ENCODE measurements at places on chromosomes 7 and 10.

DNA sequence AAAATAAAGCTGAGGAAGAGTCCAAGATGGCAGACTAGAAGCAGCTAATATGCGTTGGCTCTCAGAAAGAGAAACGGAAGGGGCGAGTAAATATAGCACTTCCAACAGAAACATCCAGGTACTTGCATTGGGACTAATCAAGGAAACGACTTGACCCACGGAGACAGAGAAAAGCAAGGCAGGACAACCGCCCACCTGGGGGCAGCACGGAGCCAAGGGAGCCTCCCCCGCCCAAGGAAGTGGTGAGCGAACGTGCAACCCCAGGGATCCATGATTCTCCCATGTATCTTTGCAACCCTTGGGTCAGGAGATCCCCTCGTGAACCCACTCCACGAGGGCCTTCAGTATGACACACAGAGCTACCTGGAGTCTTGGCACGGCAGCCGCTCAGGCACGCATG, 45.4 kb upstream of the GRM3 start:
- no peak overlapping the region for H3K4me3 ChIP-seq
- no peaks in the 10 kb centered on the region for H3K36me3 ChIP-seq
- H3K27ac ChIP-seq = no peak overlapping the region
- no peak for DNase-seq
- no peaks in the 10 kb centered on the region for H3K4me1 ChIP-seq

DNA sequence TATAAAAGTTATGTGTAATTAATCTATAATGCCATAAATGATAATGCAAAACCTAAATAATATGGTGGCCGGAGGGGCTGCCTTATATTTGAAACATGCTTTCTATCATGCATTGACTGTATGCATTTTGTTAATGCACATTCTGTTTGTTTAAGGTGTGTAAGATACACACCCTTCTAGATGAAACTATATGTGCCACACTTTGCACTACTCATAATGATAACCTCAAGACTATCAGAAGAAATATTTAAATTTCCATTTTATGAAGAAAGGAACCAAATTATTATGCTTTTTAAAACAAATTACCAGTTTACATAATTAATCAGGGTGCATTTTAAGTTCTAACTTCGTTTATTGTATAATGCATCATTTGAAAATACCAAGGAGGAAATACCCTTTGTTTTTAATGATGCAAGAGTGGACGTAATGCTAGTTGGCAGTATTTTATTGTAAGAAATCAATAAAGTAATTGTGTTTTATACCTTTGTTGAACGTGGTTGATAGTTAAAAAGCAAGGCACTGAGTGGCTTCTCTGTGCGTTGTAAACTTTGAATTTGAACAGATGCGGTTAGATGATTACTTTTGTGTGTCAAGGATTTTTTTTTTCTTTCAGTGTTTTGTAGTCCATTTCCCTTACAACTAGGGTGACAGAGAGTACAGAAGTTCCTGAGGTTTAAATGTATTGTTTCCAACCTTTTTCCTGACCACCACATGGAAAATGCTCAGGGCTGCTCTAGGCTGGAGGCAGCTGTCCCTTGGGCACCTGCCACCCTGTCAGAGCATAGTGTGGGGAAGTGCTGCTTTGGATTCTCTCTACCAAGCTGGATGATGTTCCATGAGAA, 21.6 kb downstream of the NRBF2 start:
- H3K4me3 ChIP-seq = no peak overlapping the region
- H3K4me1 ChIP-seq = no peaks in the 10 kb centered on the region
- DNase-seq = no peak
- H3K36me3 ChIP-seq = peaks cover 11% of the 10 kb centered on the region
- H3K27me3 ChIP-seq = no peaks in the 10 kb centered on the region

- no peak for DNase-seq
- H3K27ac ChIP-seq = no peak overlapping the region
Observed at GRCh38 chr7:158112571-158113320, 474.9 kb downstream of the PTPRN2 start.

DNA sequence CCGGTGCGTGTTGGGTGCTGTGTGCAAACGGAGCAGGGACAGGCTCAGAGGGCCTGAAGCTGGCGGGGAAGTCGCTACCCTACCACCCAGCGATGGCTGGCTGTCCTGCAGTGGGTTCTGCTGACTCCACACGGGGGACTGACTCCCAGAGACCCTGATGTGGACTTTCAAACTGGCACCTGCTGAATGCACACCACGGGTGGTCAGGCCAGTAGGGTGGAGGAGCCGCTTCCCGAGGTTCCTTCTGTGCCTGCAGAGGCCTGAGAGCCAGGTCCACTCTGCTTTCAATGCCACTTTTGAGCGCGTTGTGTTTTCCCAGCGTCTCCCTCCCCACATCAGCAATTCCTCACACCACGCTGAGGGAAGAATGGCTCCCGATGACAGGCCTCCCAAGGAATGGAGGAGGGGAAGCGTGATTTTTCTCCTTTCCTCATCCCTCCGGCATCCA, 135.3 kb downstream of the ADARB2 start:
- H3K27ac ChIP-seq = no peak overlapping the region
- H3K27me3 ChIP-seq = no peaks in the 10 kb centered on the region
- no peak overlapping the region for H3K4me3 ChIP-seq
- H3K4me1 ChIP-seq = no peaks in the 10 kb centered on the region
- no peaks in the 10 kb centered on the region for H3K36me3 ChIP-seq

DNA sequence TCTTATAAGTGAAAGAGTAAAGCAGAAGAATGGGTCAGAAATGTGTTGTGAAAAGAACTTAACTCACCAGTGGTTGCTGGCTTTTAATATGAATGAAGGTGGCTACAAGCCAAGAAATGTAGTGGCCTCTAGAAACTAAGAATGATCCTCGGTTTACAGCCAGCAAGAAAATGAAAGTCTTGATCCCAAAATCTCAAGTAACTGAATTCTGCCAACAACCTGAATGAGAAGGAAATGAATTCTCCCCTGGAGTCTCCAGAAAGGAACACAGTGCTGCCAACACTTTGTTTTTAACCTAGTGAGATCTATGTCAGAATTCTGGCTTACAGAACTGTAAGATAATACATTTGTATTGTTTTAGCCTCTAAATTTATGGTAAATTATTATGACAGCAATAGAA, 193.0 kb downstream of the FZD1 start:
- H3K4me3 ChIP-seq = no peak overlapping the region
- no peak overlapping the region for H3K27ac ChIP-seq
- no peaks in the 10 kb centered on the region for H3K4me1 ChIP-seq
- H3K27me3 ChIP-seq = no peaks in the 10 kb centered on the region
- H3K36me3 ChIP-seq = no peaks in the 10 kb centered on the region
- DNase-seq = no peak

DNA sequence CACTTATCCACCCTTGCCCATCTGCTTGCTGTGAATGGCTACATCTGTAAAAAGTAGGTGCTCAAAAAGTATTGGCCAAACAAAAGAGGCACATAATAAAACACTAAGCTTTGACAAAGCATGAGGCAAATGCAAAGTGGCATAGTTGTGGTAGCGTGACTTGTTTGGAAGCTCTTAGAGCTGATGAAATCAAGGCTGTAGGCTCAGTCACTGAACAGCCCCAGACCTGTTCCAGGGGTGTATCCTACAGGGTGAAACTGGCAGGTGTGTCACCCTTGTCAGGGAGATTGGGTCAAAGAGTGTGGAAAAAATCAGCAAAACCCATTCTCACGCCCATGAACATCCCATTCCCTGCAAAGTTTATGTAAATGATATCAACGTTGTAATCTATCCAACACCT, 427.4 kb downstream of the PLXNA4 start:
- no peaks in the 10 kb centered on the region for H3K27me3 ChIP-seq
- no peak overlapping the region for H3K4me3 ChIP-seq
- no peak for DNase-seq

GRCh38 chr7:82631998-82632397, 188.4 kb upstream of the CACNA2D1 start:
- no peaks in the 10 kb centered on the region for H3K27me3 ChIP-seq
- peak; percentile 44 for DNase-seq
- no peak overlapping the region for H3K4me3 ChIP-seq
- no peak overlapping the region for H3K27ac ChIP-seq
- H3K36me3 ChIP-seq = no peaks in the 10 kb centered on the region

Measured in astrocyte (in vitro differentiated cells and primary cell).